RKO (cell line): ENCODE measurements at places on chromosomes 6 and 20.
A peak's percentile ranks its signal among the peaks of the same experiment; 100 is the strongest.

DNA sequence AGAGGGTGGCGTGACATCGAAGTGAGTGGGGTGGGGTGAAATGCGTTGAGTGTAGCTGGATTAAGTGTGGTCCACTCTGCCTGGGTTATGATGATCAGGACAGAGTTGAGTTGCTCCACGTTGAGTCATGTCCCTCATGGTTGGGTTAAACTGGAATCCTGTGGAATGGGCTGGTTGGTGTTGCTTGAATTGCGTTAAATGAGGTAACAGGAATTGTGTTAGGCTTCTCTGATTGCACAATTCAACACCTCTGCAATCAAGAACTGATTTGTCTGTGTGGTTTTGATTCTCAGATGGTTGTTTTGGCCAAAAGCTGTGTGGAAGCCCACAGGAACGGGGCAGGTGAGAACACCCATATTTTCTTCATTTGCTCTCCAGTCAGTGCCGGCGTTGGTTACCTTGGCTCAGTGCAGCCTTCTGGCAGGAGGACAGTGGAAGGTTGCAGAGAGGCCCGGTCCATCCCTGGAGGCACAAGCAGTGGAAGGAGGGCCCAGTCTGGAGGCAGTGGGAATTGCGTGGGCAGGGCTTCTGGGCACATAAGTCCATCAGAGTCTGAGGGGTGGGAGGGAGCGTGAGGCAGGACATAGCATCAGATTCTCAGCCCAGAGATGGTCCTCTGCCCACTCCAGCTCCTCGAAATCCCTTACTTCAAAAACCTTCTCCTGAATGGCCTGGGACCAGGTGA lies 11.6 kb downstream of the NOTCH4 start:
- DNase-seq = no peak

DNA sequence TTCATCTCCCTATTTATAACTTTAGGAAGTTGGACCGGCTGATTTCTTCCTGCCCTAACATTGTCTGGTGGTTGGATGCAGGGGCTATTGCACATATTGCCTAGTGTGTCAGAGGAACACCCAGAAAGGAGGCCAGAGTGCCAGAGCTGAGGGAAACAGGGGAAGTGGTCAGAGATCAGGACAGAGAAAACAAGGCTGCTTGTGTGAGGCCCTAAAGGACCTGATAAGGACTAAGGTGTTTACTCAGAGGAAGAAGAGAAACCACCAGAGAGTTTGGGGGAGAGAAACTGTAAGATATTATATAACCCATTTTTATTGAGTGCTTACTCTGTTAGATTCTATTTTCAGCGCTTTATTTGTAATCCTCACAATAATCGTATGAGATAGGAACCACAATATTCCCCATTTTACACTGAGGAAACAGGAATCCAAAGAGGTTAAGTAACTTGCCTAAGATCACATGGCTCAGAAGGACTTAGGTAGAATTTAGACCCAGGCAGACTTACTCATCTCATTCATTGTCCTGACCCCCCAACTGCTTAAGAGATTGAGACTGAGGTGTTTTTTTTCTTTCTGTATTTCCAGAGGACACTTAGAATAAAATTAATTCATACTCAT lies 54.0 kb upstream of the REV3L start:
- DNase-seq = no peak

- DNase-seq = no peak
Measured at GRCh38 chr6:137762168-137763090, 104.6 kb upstream of the TNFAIP3 start.

GRCh38 chr6:15796844-15797243 lies 134.0 kb upstream of the DTNBP1 start:
- DNase-seq = no peak

DNA sequence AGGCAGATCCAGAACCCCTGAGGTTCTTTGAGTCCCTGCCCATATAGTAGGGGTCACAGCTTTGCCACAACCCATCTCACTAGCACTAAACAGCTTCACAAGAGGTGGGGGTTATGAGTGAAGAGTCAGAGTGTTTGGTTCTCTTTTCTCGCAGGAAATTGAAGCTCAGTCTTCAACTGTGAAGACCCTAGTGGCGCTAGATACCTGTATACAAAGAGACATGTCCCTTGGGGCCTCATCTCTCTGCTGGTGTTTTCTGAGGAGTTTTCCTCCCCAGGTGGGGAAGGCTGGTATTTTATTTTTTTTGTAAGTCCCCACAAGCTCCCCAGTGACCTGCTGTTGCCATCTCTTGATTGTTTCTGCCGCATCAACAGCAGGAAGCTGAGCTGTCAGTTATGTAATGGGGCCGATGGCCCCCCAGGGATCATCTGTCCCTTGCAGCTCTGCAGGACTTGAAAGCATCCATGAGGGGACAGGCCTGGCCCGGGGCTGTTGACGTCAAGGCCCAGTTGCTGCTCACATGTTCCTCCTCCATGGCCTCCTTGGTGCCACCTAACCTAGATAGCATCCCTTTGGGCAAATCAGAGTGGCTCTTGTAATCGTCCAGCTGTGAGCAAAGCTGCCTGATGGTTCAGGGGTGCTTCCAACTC lies 23.1 kb downstream of the STK35 start:
- DNase-seq = no peak

DNA sequence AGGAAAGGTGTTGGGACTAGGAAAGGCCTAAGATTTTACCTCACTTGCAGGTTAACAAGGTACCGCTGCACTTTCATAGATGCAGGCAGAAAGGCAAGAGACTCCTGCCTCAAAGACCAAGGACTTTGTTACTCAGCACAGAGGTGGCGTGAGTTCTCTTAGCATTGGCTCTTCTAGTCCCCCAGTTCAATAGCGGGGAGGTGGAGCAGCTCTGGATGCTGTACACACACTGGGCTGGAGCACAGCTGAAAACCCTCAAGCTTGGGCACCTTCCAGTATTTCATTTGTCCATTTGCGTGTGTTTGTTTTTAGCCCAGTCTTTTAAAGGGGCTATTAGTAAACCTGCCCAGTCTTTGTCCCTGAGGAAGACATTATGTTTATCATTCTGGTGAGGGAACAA lies 345.2 kb downstream of the FARS2 start:
- DNase-seq = no peak

GRCh38 chr20:21521596-21522480 lies 8.0 kb upstream of the NKX2-2 start:
- DNase-seq = no peak

DNA sequence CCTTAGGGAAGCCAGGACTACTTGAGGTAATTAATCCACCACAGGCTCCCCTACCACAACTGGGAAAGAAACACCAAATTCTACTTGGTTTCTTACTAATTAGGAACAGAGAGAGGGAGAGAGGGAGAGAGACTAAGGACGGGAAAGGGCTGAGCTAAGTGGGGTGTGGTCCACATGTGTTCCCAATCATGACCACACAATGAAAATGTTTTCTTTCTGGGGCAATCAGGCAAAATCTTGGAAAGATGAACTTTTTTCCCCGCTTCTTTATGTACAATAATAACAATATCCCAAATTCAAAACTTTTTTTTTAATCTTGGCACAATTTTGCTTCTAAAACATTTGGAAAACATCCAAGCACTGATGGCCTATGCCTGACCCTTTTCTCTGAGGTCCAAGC lies 734.4 kb downstream of the MAFB start:
- DNase-seq = no peak

DNA sequence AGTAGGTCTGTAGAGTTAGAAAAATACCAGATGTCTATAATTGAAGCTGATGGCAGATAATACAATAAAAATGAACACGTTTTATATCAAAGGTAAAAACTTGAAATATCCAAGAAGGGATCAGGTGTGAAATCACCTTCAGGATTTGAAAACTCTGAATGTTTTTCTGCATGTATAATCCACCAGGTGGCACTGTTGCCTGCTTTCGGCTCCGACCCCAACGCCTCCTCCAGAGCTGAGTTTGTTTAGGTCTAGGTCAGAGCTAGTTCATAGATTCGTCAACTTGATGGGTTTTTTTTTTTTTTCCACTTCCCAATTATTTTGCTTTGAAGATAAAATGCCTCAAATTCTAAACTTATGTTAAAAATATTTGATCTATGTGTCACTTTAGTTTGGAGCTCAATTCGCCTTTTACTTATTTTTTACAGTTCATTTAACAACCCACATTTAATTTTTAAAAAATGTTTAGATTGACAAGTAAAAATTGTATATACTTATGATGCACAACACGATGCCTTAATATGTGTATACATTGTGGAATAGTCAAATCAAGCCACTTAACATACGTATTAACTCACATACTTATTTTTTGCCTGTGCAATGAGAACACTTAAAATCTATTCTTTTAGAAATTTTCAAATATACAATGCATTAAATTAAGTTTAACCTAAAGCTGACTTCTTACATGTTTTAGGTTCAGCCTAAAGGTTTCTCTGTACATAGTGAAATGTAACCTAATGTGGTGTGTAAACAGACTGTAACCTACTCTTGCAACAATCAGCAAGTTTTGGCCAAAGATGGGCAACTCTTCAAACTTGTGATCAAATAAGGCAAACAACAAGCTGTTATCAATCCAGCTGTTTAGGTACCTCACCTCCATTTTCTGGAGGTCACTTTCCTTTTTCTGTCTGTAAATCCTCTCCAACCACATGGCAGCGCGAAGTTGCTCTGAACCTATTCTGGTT lies 39.4 kb upstream of the ENPP4 start:
- peak; percentile 63 for DNase-seq

GRCh38 chr6:166626177-166627032 lies 646 bp downstream of the RPS6KA2 start:
- DNase-seq = no peak

DNA sequence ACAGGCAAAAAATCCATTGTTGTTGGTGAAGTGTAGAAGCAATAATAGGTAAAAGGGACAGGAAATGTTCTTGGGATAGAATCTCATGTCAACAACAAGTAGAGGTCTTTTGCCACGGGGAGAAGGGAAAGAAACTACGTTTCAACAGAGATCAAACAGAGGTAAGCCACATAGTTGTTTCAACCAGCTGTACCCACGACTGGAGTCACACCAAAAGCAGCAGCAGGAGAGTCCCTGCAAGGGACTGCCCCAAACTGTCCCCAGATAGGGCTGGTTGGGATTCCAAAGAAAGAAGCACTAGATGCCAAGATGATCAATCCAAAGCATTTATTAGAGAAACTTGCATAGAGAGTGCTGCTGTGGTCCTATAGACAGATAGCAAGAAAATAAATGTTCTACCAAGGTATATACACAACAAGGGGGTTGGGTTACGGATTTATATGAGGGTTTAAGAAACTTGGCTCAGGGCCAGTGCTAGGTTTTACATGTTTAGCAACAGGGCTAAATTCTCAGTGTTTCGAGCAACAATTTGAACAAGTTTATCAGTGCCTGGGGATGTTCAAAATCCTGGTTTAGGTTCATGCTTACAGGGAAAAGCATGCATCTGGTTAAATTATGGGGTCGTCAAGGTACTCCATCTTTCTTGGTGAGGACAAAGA lies 466.5 kb downstream of the MMUT start:
- DNase-seq = no peak

DNA sequence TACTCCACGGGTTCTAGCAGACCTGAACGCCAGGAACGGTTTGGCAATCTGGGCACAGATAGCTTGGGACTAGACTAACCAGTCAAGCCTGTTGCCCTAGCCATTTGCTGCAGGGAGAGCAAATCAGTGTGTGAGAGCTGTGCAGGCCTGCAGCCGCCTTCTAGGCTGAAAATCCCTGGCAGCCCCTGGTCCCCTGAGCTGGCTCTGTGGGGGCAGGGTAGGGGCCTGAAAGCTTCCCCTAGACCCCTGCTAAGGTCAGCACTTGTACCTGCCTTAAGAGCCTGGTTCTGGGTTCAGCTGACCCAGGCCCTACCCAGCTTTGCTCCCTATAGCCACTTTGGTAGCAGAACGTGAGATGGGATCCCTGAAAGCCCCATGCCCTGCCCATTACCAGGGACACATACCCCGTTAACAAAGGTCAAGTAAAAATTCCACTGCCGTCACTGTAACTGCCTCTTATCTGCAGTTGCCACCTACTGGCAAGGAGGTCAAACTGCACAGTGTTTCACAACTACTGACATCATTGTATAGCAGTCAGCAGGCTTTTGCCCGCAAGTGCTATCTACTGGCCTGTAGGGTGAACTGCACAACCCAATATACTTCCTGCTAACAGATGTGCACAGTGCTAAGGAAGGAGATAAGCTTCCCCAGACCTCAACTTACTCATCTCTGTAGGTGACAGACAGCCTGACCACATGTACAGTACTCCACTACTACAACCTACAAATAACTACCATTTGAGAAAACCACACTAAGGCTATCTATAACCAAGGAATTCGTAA lies 95.1 kb upstream of the OLIG3 start:
- DNase-seq = peak; percentile 82

DNA sequence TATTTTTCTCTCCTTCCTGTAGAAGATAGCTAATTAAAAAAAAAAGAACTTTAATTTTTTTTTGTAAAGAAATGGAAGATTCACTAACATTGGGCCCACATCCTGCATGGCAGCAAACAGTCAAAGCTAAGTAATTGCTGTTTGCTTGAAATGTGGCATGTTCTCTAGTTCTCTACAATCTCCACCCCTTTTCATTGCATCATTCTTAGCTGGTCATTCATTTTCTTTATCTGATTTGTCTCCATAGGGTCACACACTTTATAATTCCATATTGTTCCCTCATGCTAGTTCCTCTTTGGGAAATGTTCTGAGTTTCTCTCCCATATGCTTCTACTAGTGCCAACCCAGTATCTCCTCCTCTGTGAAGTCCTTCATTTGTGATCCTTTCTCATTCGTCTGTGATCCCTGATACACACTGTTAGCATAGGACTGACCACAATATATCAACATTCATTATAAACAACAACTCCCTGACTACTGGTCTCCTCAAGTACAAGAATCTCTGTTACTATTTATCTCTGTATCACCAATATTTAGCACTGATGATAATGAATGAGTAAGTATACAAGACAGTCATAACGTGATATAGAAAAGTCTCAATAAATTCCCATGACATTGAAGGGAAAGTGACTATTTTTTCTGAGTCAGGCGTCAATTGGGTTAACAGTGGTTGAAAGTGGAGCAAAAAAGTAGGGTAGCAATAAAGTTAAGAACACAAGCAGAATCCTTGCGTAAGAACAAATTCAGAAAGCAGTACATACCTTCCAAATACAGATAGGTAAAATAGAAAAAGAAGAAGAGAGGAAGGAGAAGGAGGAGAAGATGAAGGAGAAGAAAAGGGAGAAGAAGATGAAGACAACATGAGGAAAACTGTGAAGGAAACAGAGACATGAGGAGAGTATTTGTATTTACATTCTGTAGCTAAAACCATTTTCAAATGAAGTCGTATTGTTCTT lies 33.2 kb upstream of the MYB start:
- DNase-seq = no peak

- peak; percentile 65 for DNase-seq
Measured at GRCh38 chr6:32933661-32934085, 7.2 kb downstream of the HLA-DMB start.

GRCh38 chr6:96391776-96392360 lies 129.7 kb upstream of the UFL1 start:
- DNase-seq = no peak

- DNase-seq = no peak
Measured at GRCh38 chr6:44428682-44429081, 41.2 kb downstream of the CDC5L start.

- DNase-seq = no peak
Measured at GRCh38 chr20:53021934-53022333, 49.8 kb downstream of the TSHZ2 start.

- peak; percentile 41 for DNase-seq
Measured at GRCh38 chr6:159729598-159730331, 2.5 kb downstream of the WTAP start.

GRCh38 chr6:155155787-155156447 lies 107.9 kb upstream of the CLDN20 start:
- DNase-seq = no peak
